ENCODE measurements at places on chromosomes 12 and 14.

- no peak for DNase-seq
These were observed 397.1 kb downstream of the MDGA2 start for GRCh38 chr14:47278233-47278842.

GRCh38 chr12:51520576-51521325, 70.3 kb upstream of the SCN8A start:
- DNase-seq, result no peak

DNA sequence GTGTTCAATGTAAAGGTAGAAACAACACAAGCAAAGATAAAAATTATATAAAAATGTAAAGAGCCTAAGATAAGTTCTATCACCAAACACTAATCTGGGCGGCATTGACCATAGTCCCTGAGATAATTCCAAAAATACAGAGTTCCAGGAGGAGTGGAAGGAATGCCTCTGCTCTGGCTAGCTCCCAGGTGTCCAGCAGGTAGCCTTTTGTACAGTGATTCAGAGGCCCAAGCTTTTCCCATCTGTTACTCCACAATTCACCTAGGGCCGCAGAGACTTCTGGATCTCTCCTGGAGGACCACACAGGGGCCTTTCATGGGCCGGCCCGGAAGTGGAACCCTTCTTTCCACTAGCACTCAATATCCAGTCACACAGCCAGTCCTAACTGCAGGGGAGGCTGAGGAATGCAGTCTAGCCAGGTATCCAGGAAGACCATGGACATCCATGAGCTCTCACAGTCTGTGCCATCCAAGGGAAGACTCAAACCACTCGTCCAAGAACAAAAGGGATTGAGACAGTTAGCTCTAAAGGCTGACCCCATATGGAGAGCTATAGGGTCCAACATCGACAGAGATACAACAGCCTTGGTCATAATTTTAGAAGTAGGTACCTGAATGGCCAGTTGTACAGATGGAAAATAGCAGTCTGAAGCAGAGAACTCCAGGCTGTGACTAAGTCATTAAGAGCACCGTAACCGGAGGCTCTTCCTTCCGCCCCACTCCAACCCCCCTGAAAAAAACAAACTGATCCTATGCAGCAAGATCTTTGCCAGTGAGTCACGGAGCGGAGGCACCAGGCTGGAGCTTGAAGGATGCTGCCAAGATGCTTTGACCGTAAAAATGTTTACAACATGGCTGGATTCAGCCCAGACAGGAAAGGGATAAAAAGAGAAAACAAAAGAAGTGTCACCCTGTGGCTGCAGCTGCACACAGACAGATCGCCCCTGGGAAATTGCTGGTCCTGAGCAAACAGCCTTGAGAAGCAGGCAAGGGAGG, 204.8 kb downstream of the NUAK1 start:
- no peak for DNase-seq

DNA sequence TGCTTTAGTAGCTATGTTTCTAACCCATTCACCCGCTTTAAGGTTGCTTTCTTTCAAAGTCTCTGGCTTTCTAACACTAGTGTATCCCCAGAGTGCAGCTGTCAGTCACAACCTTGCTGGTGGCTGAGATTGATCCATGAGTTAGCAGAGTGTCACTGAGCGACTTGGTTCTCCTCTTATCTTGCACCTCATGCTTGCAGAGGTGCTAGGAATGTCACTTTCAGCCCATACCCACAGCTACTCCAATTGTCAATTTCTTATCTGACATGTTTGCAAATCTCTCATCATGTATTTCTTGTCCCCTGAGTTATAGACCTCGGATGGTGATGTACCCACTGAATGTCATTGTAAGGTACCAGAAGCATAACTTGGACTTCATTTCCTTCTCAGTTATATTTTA, 1110.2 kb downstream of the GALC start:
- DNase-seq, result no peak

DNA sequence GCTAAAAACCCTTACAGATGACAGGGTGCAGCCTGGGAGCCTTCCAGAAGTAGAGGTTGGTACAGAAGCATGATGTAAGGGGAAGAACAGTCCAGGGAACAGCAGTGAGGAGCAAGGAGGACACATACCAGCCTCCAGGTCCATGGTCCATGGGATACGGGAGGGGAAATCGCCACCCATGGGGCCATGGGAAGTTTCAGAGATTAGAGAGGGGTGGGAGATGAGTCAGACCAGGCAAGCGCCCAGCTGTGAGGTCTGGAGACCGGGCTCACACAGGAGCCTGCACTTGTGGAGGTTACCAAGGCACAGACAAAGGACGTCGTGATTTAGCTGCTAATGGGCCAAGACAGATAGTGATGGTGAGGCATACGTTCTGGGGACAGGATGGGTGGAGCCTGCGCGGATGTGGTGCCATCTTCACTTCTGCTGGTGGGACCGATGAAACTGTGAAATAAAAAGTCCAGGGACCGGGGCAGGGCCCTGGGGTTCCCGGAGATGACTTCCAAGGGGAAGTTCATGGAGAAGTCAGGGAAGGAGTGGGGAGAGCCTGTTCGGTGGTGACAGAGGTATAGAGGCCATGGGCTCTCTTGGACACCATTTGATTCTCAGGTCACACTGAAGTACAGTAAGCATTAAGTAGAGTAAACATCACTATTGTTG, 17.7 kb upstream of the LRP1-AS start:
- no peak for DNase-seq

- DNase-seq, result no peak
These were observed 338.1 kb upstream of the TMEM132C start for GRCh38 chr12:127928615-127929571.

- DNase-seq, result no peak
These were observed 1228.8 kb upstream of the TMEM132C start for GRCh38 chr12:127038152-127038551.

DNA sequence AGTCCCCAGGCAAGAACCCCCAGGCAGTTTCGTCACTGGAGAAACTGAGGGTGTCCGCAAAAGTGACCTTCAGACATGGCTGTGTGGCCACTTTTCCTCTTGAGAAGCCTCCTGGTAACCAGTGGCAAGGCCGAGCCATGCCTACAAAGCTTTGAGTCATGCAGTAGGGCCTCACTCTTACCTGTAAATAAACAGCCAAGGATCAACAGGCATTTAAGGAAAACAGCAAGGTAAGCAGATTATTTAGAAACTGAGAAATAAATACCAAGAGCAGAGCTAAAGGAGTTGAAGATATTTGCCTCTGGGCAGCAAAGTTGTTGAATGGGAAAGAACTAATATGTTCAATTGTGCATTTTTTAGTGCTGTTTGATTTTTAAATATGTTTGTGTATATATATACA, 141.0 kb upstream of the BCL2L14 start:
- no peak for DNase-seq

- DNase-seq, result no peak
These were observed 16.8 kb upstream of the CHPT1 start for GRCh38 chr12:101680647-101681046.

DNA sequence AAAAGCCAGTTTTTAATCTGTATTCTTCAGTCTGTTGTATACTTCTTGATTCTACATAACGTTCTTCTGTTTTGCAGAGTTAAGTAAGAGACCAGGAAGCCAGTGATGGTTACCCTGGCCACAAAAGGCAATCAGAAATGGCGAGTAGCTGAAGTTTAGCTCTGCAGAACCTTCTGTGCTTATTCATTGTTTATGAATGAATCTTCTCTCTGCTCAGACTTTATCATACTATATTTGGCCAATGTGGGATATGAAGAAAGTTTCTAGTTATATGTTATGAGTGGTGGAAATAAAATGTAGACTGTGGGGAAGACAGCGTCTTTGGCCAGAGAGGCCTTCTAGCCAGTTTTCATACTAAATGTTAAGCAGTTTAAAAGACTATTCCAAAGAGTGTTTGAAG, 249.9 kb upstream of the RGS6 start:
- DNase-seq, result no peak

GRCh38 chr12:121251838-121252237, 41.9 kb downstream of the P2RX4 start:
- DNase-seq, result no peak

GRCh38 chr14:52446355-52446754, 106.0 kb downstream of the TXNDC16 start:
- no peak for DNase-seq

- no peak for DNase-seq
These were observed 15.9 kb downstream of the PIK3C2G start for GRCh38 chr12:18277196-18277595.

DNA sequence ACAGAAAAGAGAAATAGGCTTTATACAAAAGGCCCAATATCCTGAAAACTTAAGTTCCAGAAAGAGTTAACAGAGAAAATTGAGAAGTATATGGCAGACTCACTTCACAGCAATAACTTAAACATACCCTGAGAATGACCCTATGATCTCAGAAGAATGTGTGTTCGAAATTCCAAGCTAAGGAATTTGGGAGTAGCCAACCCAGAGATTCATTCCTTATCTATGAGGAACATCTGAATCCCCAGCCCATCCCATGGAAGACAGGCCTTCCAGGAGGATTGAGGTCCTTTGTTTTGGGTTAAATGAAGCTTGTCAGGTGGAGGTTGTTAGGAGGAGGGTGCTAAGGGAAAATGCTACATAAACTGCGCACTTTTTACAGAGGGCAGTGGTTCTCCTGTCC, 7.5 kb upstream of the SAV1 start:
- no peak for DNase-seq

- DNase-seq, result no peak
These were observed 34.1 kb downstream of the NDUFA12 start for GRCh38 chr12:94969424-94969823.

DNA sequence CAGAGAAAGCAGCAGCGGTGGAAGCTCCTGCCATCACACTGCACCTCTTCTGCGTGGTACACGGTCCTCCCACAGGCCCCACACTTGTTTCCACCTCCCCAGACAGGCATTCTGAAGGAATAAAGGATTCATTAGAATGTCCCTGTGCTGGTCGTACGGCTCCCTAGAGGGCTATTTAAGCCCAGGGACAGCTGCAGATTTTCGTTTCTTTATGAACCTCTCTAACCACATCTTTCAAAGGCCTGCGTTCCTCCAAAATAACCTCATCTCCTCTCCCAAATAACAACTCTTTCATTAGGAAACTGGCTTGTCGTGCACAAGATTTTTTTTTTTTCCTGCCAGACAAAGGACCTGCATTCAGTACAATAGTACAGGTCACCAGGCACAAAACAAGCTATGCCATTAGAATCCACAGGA, 12.7 kb downstream of the CSRP2 start:
- no peak for DNase-seq

- DNase-seq, result no peak
These were observed 7.1 kb downstream of the PTHLH start for GRCh38 chr12:27965411-27965810.

DNA sequence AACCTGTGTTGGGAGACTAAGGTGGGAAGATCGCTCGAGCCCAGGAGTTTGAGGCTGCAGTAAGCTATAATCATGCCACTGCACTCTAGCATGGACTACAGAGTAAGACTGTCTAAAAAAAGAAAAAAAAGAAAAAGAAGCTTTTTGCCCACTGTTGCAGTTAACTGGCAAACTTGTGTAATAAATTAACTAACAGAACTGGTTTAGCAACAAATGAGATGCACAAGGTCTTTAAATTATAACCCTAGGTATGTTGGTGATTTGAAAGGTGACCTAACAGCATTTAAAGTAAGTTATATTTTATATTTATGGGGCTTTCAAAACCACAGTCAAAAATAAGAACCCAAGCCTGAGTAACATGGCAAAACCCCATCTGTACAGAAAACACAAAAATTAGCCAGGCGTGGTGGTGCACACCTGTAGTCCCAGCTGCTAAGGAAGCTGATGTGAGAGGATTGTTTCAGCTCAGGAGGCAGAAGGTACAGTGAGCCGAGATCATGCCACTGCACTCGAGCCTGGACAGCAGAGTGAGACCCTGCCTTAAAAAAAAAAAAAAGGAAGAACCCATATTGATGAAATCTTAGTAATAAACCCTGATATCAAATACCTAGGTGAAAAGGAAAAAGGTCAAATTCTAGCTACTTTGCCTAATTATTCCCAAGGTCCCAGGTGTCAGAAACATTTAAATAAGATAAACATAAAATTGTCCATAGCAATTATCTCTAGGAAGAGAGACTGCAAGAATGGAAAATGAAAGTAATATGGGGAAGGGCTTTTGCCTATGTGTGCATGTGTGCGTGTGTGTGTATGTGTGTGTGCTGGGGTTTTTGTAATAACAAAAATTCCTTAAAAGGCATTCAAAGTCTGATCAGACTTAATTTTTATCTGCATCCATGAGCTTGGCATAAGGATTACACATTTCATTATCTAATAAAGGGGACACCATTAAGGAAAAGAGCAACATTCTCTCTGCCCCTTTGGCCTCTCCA, 15.4 kb downstream of the SYNE2 start:
- no peak for DNase-seq

- DNase-seq, result no peak
These were observed 356.7 kb downstream of the LRIG3 start for GRCh38 chr12:58563621-58564020.

Measured in effector memory CD8-positive, alpha-beta T cell (primary cell).